ENCODE measurements at places on chromosomes 6 and 20. TPM values are rescaled to one million over a fixed set of nuclear protein-coding genes. Genes with fewer than 3 reads are reported as not detected.

Gene NRN1
- total RNA-seq = 54.8 TPM

Gene NNAT
- total RNA-seq = 0.58 TPM

Gene KIFC1
- total RNA-seq = 117 TPM

Gene PDE7B
- 0.42 TPM for total RNA-seq

Gene GRM1
- not detected for total RNA-seq

Gene NANP
- 5.0 TPM for total RNA-seq

Gene SCUBE3
- 0.20 TPM for total RNA-seq

Gene CGA
- not detected for total RNA-seq

Gene RPS21
- 2,045 TPM for total RNA-seq

Gene CLVS2
- total RNA-seq = not detected

Gene TREML2
- 14.9 TPM for total RNA-seq

Gene DOK5
- total RNA-seq = not detected

Gene WFDC2
- total RNA-seq = not detected

Gene DLK2
- total RNA-seq = 0.37 TPM

Gene CD40
- 3.1 TPM for total RNA-seq

Gene TMEM200A
- total RNA-seq = 1.4 TPM

Gene OLIG3
- total RNA-seq = not detected

Measured in activated naive CD8-positive, alpha-beta T cell treated with anti-CD3 and anti-CD28 coated beads, Interleukin-2, amount 10 ng/mL, durations not matched to agents 7 days and 5 days (primary cell).